ENCODE measurements at places on chromosomes 12 and 14.

DNA sequence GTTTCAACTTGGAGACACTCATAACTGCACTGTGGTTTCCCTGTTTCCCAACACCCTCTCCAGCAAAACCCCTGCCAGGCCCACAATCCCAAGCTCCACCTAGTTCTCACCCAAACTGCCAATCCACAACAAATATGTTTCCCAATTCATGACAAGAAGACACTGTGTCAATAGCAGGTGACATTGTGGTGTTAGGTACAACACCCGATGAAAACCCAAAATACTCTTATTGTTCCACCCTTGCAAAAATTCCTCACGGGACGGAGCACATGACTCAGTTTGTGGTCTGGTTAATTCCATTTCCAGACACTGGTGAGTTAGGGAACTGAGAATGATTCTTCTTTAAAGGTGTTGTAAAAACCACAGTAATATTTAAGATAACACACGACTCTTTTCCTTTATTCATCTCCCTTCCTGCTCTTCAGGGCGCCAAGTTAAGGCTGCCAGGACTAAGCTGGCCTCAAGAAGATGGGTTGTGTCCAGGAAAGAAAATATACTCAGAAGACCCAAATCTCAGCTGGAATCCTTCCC is 735.5 kb downstream of the MED13L start:
- no peak for DNase-seq

DNA sequence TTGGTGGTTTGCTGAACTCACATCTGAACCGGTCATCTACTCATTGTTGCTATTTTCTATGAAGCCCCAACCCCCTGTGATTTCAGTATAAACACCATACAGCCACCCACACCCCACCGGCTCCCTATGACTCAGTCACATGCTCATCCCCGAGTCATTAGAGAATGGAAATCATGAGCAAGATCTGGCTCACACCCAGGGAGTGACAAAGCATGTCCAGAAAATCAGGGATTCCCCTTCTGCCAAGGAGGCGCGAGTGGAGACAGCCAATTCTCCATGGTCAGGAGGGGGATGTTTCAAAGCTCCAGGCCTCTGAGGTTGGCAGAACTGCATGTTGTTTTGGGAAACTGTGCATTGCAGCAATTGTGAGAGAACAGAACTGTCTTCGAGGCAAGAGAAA is 657.5 kb upstream of the TBX3 start:
- DNase-seq, result no peak

DNA sequence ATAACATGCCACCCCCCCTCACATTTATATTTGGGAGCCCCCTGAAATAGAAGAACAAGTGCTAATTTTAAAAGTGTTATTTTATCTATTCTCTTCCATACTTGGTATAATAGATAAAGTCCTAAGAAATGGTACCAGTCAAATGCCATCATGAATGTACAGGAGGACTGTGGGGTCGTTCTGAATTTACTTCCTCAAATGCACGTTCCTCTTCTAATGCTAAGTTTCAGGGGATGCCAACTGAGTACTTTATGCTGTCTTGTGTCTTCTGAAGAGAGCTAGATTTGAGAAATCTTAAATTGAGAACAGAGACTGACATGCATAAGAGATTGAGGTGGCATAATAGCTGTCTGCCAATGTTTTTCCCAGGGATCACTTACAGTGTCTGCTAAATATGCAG is 59.0 kb downstream of the CFAP54 start:
- DNase-seq, result no peak

DNA sequence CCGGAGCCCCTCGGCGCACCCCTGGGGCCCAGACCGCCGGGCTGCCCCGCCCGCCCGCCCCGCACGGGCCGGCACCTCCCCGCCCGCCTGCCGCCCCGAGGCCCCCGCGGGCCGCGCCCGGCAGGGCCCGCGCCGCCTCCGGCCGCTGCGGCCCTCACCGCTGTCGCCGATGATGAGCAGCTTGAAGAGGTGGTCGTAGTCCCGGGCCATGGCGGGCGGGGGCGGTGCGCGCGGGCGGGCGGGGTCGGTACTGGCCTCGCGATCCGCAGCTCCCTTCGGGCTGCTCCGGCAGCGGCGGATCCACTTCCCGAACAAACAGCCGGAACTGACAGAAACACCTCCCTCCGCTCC is at the start of gene RAB35:
TSS of gene RAB35 (minus strand) at position 313 of the 351 bp plus-strand sequence. CDS start at position 210, 103 bp downstream.
- no peak for DNase-seq

- no peak for DNase-seq
Measured at GRCh38 chr12:21718403-21718802, 56.1 kb downstream of the KCNJ8 start.

- DNase-seq, result no peak
Measured at GRCh38 chr12:103241184-103241583, 254.6 kb downstream of the C12orf42 start.

- DNase-seq, result no peak
Measured at GRCh38 chr12:100403446-100403845, 46.6 kb downstream of the SLC17A8 start.

GRCh38 chr14:37369425-37369824 is 171.7 kb downstream of the MIPOL1 start:
- no peak for DNase-seq

- DNase-seq, result no peak
Measured at GRCh38 chr12:12726555-12727093, 9.5 kb downstream of the CDKN1B start.
